Stimulated activated CD8-positive, alpha-beta memory T cell treated with anti-CD3 and anti-CD28 coated beads, Interleukin-4, amount 100 ng/mL, for 4 hours (primary cell): ENCODE measurements at places on chromosomes 5 and 9.

DNA sequence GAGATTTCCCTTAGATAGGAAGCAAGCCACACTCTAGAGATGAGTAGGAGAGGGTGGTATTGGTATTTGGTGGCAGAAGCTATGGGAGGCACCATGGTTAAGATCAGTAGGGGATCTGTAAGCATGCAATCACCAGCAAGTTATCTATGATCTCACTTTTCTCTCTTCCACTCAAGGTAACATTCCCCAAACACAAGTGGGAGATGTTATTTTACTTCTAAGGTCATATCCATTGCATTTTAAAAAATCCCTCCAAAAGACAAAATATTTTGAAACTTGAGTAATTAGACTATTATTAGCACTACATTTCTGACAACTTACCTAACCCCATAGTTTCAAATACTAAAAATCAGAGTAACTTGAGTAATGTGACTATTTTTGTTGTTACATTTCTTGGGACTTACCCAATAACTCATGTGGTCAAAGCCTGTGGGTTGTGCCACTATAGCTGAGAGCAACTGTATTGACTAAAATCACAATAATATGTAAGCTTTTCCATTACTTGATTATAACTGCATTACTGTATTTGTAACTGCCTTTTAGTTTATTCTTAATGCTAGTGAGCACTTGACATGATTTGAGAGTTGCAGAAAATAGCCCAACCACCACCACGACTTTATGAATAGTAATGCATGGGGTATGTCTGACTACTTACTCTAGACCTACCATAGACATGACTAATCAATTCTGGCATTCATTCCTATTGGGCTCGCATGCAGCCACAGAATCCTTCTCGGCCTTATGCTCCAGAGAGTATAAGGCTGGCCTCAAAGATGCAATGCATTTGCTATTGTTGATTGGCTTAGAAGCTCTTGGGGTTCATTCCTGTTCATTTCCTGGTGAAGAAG is 264.7 kb downstream of the TRIM32 start:
- no peak for DNase-seq

DNA sequence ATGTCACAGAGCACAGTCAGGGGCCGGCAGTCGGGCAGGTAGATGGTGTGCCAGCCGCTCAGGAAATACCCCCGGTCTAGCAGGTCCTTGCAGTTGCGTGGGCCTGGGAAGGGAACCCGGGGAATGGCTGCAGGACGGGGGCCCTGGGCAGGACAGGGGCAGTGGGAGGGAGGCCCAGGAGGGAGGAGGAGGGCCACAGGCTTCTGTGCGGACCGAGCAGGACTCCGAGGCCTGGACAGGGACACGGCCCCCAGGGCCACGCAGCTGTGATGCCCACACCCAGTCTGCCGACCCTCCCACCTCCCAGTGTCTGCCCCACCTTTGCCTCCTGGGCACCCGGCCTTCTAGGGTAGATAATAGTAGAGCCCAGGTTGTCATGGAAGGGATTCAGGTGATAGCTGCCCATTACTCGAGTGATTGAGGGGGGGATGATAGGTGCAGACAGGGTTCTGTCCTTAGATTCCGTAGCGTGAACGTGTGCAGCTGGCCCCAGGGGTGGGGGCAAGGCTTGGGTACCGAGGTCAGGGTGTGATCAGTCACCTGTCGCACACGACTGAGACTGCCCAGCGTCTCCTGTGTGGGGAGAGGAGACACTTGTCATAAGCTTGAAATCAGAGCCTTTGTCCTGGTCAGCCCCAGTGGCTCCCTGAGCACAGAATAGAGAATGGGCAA is 4.5 kb downstream of the FCN1 start:
- no peak for DNase-seq

DNA sequence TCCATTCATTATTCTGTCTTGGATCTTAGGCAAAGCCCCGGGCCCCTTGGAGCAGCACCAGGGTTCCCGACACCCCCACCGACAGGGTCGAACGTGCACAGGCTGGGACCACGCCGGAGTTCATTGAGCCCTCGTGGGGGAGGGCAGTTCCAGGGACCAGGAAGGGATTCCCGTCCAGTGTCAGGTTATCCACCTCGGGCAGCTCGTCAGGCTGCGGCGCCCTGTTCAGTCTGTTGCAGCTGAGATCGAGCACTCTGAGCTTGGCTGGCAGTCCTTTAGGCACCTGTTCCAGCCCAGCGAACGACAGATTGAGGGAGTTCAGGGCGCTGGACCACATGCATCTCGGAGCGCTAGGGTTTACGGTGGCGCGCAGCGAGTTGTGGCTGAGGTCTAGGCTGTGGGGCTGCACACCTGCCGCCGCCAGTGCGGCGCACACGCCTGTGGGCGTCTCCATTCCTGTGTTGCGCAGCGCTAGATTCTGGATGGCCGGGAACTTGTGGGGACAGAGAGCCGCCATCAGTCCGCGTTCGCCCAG is 1.1 kb downstream of the CD14 start:
- DNase-seq: no peak

- no peak for DNase-seq
Measured at GRCh38 chr5:95881833-95882232, 59.3 kb upstream of the GLRX start.

DNA sequence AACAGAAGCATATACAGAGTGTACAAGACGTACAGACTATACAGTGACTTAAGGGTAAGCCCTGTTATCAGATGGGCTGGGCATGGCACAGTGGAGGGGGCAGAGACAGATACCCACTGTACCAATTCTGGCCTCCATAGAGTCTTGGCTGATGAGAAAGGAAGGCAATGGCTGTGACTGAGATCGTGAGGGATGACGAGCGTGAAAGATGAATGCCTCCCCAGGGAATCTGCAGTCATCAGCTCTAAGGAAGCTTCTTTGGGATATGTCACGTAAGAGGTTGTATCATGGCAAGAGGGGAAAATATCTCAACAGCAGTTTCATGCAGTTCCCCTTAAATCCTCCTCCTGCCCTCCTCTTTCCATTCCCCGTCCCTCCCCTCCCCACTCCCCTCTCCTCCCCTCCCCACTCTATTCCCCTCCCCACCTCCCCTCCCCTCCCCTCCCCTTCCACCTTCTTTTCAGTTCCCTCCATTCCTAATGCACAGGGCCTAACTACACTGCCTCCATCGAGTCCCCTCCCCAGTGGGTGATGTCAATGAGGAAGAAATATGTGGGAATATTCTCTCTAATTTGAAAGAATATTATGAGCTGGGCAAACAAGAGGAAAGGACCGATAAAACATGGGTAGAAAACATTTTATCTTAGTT is 226.4 kb upstream of the DAP start:
- DNase-seq: no peak

DNA sequence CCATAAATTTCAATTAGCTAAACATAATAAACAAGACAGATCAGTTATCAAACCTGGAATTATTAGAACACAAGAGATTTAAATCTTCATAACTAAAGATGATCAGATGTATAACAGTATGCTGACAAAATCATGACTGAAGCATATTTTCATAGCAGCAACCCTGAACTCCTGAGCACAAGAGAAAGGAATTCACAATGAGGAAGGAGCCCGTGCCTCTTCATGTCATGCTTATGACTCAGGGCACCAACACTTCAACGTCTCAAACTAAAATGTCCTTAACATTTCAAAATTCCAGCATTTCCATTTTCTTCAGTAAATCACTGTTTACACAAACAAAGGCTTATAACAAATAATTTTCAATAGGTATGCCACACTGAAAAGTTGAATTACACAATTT is 6.7 kb downstream of the AP3B1 start:
- no peak for DNase-seq

DNA sequence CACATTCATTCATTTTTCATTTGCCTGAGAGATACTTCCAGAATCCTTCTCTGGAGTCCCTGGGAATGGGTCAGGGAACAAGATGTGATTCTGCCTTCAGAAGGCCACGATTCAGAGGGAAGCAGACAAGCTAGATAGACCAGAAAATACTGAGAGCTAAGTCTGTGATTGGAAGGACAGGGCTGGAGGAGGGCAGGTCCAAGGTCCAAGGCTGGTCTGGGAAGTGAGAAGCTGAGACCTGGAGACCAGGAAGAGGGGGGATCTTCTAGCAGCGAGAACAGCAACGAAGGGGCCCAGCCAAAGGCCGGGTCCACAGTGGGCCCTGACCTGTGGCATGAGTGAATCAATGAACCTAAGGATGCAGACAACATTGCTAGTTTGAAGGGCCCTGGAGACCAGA is 4.1 kb upstream of the IER5L start:
- DNase-seq: no peak

DNA sequence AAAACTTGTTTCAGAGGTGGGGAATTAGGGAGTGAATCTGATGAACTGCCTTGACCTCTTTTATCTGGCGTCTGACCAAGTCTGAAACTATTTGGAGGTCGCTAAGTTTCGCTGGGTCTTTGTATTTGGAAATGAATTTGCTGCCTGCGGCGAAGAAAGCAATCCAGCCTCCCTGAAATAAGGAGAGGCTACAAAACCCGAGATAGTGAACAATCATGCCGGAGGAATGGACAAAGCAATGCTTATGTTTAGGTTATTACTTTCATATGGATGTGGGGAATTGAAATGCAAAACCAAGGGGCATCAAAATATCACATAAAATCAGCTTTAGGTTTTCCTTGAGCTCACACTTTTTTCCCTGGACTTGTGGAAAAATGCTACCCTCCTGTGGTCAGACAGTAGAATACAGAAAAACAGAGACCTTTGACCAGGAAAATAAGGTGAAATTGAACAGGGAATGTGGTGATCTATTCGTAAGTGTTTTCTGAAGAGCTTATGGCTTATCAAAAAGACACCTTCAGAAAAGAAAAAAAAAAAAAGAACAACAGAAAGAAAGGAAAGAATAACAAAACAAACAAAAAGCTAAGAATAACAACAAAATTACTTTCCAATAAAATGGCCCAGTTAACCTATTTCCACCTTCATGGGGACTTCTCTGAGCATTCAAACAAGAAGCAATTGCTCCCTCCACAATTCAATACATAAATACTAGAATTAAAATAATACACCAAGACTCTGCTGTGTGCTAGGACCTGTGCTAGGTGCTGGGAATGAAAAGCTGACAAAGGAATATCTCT is 68.6 kb upstream of the DPYSL3 start:
- no peak for DNase-seq

DNA sequence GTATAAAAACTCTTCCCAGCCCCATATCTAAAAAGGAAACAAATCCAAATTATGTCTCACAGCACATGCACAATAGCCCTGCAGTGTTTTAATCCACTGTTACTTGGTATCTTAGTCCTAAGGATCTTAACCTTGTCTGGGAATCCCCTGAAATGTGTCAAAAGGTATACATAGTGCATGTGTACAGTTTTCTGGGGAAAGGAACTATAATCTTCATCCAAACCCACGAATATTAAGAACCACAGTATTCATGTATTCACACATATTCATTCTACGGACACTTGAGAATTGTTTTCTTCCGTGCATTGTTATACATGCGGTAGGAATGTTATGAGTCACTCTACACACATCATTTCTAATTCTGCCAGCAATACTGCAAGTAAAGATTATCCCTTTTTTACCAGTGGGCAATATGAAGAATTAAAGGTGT is 47.8 kb upstream of the SNX2 start:
- no peak for DNase-seq

DNA sequence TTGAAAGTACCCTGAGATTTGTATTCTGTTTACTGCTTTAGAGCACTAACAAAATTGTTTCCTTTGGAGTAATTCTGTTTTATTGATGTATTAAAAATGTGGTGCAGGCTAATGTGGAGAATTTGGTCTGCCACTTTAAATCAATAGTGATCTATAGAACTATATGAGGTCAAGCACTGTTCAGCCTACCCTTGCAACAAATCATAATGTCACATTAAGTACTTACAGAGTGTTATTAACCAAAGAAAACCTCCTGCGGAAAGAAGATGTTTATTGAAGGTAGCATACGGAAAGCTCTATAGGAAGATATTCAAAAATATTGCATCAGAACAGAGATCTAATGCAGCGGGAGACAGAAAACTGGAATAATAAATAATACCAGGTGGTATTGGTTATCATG is 865.0 kb upstream of the TYRP1 start:
- no peak for DNase-seq

- DNase-seq: no peak
Measured at GRCh38 chr9:128792134-128792533, 5.1 kb downstream of the TBC1D13 start.

DNA sequence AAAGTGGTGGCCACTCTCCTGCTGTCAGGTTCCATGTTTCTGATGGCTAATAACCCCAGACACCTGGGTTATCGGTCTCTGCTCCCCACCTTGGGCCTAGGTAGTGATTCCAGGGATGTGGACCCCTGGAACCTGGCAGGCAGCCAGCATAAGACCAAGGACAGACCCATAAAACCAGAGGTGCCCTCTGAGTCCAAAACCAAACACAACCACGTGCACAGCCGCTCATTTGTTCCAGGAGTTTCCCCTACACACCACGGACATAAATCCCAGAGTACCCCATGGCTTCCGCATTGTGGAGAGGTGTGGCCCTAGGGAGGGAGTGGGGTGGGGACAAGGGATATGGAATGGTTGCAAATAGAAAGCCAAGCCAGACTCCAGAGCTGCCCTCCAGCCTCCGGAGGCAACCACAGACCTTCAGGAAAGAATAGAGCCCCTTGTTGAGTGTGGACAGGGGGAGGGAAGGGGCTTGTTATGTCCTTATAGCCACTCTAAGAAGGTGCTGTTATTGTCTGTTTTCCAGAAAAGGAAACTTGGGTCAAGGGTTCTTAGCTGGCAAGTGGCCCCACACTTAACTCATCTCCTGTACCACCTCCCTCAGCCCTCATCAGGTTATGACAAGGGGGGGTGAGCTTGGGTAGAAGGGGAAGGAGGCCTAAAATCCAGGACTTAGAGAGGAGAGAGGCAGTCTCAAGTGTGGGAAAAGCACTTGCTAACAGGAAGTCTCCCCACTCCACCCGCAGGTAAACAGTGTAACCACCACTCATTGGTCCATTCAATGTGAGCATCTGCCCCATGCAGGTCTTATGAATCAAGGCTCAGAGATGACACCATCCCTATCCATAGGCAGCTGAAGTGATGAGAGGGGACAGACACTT is 23.6 kb upstream of the CYSTM1 start:
- no peak for DNase-seq

DNA sequence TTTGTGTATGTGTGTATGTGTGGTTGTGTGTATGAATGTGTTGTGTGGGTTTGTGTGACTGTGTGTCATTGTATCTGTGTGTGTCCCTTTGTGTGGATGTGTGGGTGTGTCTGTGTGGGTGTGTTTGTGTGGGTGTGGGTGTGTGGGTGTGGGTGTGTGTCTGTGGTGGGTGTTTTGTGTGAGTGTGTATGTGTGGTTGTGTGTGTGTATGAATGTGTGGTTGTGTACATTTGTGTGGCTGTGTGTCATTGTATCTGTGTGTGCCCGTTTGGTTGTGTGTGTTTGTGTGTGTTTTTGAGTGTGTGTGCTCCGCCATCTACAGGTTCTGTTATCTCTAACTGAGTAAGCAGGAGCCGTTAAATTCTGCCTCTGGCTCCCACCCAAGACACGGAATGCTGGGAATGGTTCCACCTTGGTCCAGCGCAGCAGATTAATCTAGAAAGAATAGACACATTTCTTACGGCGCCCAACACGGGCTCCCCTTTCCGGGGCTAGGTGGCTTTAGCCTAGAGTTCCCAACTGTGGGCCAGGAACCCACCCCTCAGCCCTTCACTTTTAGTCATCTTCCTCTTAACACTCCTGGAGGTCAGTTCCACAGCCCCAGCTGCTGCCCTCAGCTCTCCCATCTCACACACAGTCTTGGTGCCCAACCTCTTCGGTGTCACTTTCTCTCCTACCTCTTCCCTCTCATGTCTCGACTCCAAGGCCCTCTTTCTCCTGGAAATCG is 197.1 kb downstream of the TTLL11 start:
- DNase-seq: no peak

GRCh38 chr9:101376111-101376848 is 8.5 kb downstream of the BAAT start:
- DNase-seq: no peak

- no peak for DNase-seq
Measured at GRCh38 chr9:21965401-21965951, 28.7 kb downstream of the CDKN2A start.

- DNase-seq: no peak
Measured at GRCh38 chr5:20359377-20359776, 371.4 kb upstream of the CDH18 start.
